ENCODE measurements at places on chromosomes 2 and 18. TPM values are rescaled to one million over a fixed set of nuclear protein-coding genes. Genes with fewer than 3 reads are reported as not detected.
A peak's percentile ranks its signal among the peaks of the same experiment; 100 is the strongest.

Gene IL37
- not detected for total RNA-seq

GRCh38 chr18:13235981-13236380 lies 17.4 kb downstream of the LDLRAD4 start:
- no peak for DNase-seq

Gene GRB14
- 2.4 TPM for total RNA-seq

Gene DNAJB2
- 50.7 TPM for total RNA-seq

Gene STPG4
- total RNA-seq, result 0.25 TPM

- DNase-seq, result no peak
Measured at GRCh38 chr2:40751981-40752380, 300.1 kb upstream of the SLC8A1 start.

GRCh38 chr2:223697892-223698645 lies 95.9 kb upstream of the SCG2 start:
- no peak for DNase-seq

Gene CIDEA
- total RNA-seq, result not detected

GRCh38 chr2:236775511-236775910 lies 205.9 kb downstream of the ACKR3 start:
- no peak for DNase-seq

- no peak for DNase-seq
Measured at GRCh38 chr2:72325592-72326422, 178.1 kb upstream of the CYP26B1 start.

GRCh38 chr2:237561221-237561620 lies 5.2 kb upstream of the PRLH start:
- DNase-seq, result peak; percentile 87

Gene ARHGAP28
- 17.9 TPM for total RNA-seq

- no peak for DNase-seq
Measured at GRCh38 chr2:103785956-103786355, 1024.1 kb downstream of the TMEM182 start.

- no peak for DNase-seq
Measured at GRCh38 chr2:104758199-104758620, 95.7 kb upstream of the POU3F3 start.

DNA sequence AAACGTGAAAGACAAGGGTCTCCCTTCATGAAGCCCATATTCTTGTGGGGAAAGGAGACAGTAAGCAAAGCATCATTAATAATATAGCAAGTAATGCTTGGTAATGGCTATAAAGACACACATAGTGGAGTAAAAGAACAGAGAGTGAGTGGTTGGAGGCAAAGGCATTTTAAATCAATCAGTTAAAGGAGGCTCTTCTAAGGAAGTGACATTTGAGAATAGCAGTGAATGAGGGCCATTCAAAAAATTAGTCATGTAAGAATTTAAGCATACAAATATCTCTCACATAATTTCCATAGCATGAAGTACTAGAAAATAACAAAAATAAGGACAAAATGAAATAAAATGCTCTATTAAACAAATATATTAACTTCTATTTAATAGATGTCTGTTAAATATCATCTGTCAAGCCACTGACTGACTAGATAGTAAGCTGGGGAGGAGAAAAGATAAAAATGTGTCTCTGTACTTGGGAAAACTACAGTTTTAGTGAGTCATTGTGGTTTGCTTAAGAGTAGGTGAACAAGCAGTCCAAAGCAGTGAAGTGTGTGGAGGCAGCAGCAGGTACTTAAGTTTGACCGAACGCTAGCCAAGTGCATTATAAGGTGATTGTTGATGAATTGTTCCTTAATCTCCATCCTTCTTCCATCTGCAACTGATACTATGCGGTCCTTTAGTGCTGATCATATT lies 160.1 kb downstream of the PARD3B start:
- no peak for DNase-seq

Gene SLC30A3
- 0.17 TPM for total RNA-seq

GRCh38 chr18:7727361-7728076 lies 160.4 kb downstream of the PTPRM start:
- DNase-seq, result no peak

DNA sequence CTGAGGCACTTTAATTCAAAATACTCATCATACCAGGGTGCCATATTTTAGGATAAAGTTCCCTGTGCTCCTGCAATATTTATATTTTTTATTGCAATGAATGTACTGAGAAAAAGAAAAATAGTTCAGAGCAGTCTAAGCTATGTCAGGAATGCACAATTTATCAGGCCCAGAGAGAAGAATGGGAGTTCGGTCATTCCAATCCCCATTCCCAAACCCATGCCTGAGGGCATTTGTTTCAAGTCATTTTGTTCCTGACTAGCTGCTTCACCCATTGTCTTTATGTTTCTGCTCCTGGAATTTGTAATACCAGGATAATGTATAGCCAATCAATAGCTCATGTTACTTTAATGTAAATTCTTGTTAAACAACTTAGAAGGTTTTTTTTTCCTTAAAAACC lies 24.4 kb upstream of the FTCDNL1 start:
- no peak for DNase-seq

Gene CACNB4
- total RNA-seq, result 6.0 TPM

DNA sequence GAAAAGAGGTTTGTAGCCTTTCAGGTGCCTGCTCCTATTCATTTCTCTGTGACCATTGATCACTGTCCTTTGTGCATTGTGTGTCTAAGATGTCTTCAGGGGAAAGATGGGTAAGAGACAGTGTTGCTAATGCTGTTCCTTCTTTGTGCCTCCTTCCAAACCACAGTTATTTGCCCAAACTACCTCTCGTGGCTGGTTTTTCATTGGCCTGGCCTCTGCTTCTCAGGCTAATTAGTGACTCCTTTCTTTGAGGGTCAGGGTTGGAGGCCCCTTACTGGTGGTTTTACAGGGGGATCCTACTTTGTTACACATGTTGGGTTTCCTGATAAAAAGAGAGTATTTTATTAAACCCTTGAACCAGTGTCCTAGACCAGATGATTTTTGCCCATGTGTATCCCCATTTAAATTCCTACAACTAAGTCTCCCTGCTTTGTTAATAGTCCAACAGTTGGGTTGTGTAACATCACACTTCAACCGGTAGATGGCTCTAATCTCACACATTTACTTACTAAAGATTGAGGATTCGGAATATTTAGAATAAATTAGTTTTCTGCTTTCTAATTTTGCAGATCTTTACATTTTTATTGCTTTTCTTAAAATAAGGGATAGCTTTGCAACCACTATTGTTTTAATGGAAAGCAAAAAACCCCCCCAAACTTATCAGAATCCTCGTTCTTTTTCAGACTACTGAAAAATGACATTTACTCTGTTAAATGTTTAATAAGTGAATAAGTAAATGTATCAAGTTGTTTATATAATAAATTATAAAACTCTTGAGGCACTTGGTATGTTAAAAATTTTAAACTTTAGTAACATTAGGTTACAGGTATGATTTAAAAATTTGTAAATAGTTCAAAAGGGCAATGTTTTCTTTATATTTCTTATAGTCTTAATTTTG lies 2.4 kb downstream of the MARS2 start:
- no peak for DNase-seq

GRCh38 chr2:2164326-2164917 lies 166.7 kb downstream of the MYT1L start:
- no peak for DNase-seq

DNA sequence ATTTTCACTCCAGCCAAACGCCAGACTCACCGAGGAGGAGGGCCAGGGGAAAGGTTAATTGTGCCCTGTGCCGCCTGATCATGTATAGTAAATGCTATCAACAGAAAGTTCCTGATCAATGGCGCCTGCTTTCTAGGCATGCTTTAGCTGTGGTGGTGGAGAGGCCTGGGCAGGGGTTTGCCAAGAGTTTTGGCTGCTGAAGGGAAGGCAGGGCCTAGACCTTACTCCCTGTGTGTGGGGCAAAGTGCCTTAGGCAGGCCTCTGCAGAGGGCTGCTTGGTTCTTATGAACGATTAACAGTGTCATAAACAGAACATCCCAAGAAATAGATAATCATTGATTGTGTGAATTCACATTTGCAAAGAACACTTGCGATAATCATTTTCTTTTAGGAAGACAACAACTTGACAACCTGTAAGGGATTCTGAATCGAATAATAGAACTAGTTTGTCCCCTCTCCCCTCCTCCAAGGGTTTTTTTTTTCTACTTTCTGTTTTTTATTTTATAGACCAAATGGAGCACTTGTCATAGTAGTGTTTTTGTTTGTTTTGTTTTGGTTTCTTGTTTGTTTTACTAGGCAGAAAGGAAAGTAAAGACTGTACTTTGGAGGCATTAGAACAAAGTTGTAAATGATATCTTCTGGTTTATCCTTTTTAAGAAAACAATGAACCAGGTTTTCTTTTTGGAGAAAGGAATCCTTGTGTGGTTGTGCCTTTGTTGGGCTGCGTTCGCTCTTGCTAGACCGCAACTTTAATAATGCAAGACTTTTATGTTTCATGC lies 6.5 kb downstream of the TSHZ1 start:
- DNase-seq, result no peak

- no peak for DNase-seq
Measured at GRCh38 chr18:25100418-25100817, 251.5 kb downstream of the ZNF521 start.

DNA sequence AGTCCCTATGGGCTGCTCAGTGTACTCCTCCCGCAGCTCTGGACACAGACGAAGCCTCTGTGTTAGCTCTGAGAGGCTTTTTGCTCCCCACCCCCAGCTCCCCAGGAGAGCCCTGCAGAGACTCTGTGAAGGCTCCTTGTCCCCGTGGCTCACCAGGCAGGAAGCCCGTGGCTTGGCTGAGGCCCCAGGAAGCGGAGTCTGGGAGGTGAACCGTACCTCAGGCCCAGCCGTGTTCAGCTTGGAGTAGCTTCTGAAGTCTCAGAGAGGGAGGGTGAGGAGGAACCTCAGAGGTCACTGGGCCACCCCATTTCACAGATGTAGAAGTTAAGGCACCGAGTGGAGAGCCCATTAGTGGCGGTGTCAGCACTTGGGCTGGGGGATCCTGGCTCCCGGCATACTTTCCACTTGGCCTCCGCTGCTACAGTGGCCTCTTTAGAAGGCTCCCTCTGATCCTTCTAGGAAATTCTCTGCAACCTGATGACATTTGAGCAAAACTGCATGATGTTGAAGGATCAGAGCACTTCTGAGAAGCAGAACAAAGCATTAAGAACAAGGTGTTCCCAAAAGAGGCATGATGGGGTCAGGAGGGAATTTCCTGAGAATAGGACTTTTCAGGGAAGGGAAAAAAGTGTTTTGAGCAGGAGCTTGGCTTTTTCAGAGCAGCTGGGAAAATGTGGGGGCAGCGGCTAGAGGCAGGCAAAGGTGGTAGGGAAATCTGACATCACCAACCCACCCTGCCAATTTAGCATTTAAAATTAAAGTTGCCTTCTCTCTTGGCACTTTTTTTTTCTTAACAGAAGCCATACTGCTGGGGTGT lies 79.1 kb downstream of the MCFD2 start:
- no peak for DNase-seq

Gene CD226
- total RNA-seq, result 0.82 TPM

GRCh38 chr2:127275789-127276188 lies 18.2 kb downstream of the ERCC3 start:
- DNase-seq, result no peak

DNA sequence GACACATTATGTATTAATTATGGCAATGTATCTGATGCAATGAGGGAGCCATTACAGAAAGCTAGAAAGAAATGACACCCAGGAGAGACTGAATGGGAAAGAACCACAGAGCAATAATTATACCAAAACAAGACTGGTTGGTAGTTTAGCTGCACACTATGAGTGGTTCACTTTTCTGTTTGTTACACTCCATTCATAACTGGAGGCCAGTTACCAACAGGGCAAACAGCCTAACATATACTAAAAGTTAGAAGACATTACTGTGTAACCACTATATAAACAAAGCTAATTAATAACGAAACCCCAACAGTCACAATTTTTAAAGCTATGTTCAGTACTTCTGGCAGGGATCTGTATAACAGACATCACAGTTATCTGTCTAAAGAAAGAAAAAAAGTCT lies 49.4 kb downstream of the NBAS start:
- no peak for DNase-seq

Gene BMP10
- not detected for total RNA-seq

Gene TGFA
- total RNA-seq, result 0.25 TPM
